CD4-positive, alpha-beta T cell treated with Interleukin-2 at 100 ng/mL for 4 hours (primary cell): ENCODE measurements at places on chromosomes 6 and 20.

DNA sequence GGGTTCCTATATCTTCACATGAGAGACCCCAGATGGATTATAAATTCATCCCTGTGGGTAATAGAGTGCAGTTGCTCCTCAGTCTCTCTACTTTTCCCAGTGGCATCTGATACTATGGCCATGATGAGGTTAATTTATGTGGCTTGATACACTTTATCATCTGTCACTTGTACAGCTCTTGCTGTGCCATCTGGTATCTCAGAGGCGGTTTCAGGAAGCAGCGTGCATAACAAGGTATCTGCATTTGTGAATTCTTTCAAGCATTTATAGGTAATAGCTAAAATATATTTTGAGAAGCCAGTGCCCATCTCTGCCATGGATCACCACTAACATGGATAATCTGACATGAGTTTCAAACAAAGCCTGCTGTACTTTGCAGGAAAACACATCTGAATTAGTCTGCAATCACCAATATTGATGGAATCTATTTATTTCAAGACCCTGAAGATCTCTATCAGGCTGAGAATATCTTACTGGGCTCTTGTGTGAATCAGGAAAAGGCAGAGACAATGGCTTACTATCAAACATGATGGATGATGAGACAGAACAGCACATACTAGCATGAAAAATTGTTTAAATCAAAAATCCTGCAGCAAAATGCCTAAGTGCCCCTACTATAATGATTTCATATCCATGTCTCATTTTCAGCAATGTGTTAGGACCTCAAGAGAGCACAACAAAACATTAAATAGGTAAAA lies 548.7 kb upstream of the MAP3K7 start:
- no peak for DNase-seq

GRCh38 chr20:60087563-60088105 lies 129.4 kb downstream of the CDH26 start:
- no peak for DNase-seq

- DNase-seq = peak; percentile 83
Observed at GRCh38 chr20:5845681-5846615, 95.7 kb downstream of the SHLD1 start.

- no peak for DNase-seq
Observed at GRCh38 chr20:3135507-3136070, 24.1 kb downstream of the FASTKD5 start.

- DNase-seq = no peak
Observed at GRCh38 chr6:47137073-47137472, 94.9 kb upstream of the ADGRF1 start.

- no peak for DNase-seq
Observed at GRCh38 chr6:12185081-12185673, 105.0 kb upstream of the EDN1 start.

DNA sequence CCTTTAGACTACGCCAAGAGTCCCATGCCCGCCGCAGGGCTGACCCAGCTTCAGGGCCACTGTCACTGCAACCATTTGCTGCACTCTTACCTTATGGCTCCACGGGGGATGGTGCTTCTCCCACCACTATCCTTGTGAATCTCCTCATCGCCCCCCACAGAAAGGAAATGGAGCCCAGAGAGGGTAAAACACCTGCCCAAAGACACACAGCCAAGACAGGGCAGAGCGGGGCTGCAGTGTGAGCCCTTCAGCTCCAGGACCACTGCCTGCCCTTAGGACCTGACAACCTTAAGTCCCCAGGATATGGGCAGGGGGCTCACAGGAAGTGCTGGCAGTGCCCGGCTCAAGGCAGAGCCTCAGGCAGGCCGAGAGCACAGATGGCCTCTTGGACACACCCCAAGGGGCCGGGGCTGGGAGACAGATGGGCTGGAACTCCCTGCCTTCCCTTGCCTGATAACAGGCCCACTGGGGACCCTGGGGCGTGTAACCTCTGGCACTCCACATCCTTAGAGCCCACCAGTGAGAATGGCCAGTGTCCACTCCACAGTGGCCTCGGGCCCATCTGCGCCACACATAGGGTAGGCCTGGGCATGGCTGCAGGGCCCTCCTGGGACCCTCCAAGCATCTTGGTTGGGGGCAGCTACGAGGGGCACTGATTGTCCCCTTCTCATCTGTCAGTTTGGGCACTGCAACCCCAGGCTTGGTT lies 265.2 kb downstream of the TAF4 start:
- DNase-seq = no peak
